ENCODE measurements at places on chromosomes 3 and 15. TPM values are rescaled to one million over a fixed set of nuclear protein-coding genes. Genes with fewer than 3 reads are reported as not detected.

The LTK gene
- 1.8 TPM for total RNA-seq

DNA sequence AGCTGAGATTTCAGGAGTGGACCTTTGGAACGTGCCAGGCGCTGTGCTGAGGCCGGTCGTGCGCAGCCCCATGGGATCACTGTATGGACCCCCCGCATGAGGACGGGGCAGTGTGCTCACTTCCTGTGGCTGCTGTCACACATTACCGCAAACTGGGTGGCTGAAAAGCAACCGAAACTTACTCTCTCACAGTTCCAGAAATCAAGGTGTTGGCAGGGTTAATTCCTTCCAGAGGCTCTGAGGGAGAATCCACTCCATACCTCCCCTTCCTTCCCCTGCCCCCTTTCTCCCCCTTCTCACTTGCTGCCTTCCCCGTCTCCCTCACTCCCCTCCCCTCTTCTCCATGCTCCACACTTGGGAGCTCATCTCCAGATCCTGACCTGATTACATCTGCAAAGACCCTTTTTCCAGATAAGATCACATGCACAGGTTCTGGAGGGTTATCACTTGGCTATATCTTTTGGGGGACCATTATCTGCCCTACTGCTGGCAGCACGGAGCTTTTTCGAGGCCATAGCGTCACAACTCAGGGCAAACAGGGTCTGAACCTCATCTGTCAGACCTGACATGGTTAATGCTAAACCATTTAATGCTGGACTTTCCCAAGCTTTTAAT lies 41.2 kb downstream of the KLF13 start:
- H3K4me3 ChIP-seq = no peak overlapping the region
- DNase-seq = no peak
- H3K36me3 ChIP-seq = no peaks in the 10 kb centered on the region

DNA sequence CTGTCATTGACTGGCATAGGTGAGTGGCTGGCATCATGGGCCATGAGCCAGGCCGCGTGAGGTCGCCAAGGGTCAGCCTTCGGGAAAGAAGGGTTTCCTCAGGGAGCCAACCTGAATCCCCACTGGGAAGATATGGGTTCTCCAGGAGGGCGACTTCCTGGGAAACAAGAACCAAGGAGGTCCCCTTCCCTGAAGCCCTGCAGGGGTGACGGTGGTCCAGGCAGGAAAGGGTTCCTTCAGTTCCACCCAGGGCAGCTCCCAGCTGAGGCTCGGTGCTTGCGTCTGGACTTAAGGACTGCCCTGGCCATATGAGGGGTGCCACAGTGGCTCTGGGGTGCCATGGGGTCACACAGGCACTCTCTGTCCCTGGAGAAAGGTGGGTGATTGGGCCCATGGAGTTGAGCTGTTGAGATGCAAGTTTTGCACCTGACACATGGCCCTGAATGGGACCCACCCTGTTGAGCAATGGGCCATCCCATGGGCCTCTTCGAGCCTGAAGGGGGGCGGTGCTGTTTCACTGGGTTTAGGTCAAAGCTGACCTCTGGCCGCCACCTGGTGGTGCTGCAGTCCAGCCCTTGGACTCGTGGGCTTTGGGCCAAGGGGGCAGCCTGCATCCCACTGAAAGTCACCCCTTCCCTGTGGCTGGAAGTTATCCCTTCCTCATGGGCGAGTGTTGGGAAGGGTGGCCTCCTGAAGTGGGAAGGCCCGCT lies 228.1 kb downstream of the SNRPN start:
- H3K4me1 ChIP-seq = no peaks in the 10 kb centered on the region

The CEMIP gene
- total RNA-seq = not detected

DNA sequence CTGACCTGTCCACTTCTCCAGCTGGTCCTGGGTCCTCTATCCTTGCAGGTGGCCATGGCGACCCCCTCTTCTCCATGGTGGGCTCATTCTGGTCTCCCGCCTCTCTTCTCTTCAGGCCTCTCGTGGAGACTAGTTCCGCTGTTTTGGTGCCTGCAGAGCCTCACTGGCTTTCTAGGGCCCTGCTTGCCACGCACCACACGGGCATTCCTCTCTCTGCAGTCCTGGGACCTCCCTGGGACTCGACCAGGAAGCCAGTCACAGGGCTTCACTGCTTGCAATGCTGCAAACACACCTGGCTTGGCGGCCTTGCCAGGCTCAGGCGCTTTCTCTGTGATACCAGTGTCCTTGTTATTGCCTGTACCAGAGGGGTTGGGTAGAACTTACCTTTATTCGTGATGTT lies 9.1 kb downstream of the SLC28A1 start:
- no peaks in the 10 kb centered on the region for H3K4me1 ChIP-seq
- H3K4me3 ChIP-seq = no peak overlapping the region
- no peak overlapping the region for H3K27ac ChIP-seq
- H3K36me3 ChIP-seq = no peaks in the 10 kb centered on the region
